Tibial nerve (tissue), 4 donors: ENCODE measurements at places on chromosomes 7 and 10. TPM values are rescaled to one million over a fixed set of nuclear protein-coding genes. Genes with fewer than 3 reads are reported as not detected.

CYP3A7 gene
- not detected for total RNA-seq

RSPH10B gene
- not detected for total RNA-seq

OR6B1 gene
- total RNA-seq, result not detected

NPFFR1 gene
- 1.8 TPM for total RNA-seq

DNA sequence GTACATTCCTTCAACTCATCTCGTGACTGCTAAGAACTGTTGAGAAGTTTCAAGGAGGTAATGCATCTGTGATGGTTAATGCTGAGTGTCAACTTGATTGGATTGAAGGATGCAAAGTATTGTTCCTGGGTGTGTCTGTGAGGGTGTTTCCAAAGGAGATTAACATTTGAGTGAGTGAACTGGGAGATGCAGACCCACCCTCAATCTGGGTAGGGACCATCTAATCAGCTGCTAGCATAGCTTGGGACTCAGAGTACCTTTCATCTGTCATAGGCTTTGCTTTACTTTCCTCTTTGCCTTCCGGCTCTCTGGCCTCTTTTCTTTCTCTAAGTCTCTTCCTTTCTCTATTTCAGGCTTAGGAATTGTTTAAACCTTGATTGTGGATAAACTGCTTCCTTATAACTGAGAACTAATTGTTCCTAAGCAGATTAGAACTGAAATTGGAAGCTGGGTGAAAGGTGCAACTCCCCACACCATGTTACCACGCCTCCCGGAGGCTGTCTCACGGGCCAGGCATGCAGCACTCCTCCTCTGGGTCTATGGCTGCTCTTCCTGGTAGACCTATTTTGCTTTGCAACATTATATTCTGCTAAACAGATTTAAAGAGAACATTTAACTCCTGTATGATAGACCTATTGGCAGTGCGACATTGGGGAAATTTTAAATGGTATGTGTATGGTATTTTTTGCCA is 298.2 kb downstream of the CCSER2 start:
- DNase-seq, result no peak

DNA sequence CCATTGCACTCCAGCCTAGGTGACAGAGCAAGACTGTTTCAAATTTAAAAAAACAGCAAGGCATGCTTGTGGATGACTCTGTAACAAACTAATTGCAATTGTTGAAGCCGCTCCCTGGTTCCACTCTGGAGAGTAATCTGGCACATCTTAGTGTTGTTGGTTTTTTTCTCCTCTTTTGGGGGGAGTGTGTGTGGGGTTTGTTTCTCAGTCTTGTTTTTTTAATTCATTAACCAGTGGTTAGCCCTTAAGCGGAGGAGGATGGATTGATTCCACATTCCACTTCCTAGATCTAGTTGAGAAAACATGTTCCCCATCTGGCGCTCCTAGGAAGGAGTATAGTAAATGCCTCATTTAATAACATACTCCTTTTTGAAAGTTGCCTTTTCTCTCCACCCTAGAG is 8.6 kb upstream of the ZNF713 start:
- no peak for DNase-seq

- no peak for DNase-seq
These were observed 10.6 kb downstream of the OR2F1 start for GRCh38 chr7:143965280-143965679.

GRCh38 chr10:132892004-132892403 is 50.4 kb downstream of the CFAP46 start:
- no peak for DNase-seq

- no peak for DNase-seq
These were observed 147.2 kb upstream of the PFKP start for GRCh38 chr10:2920168-2920567.

- no peak for DNase-seq
These were observed 102.9 kb downstream of the ZNF438 start for GRCh38 chr10:30928742-30929141.

DNA sequence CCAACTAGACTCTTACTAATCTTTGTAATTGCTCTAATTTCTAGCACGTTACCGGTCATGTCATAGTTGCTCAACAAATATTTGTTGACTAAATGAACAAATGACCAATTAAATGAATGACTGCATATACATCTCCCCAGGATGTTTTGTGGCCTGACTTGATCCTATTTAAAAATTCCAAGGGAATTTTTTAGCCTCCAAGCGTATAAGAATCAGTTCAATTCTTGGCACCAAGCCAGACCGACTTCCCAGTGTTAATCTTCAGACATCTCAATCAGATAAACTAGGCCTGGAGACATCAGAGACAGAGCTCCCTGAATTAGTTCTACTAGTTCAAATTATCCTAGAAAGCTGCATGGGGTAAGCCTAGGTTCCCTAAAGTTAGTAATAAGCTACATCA is 96.0 kb downstream of the GSAP start:
- DNase-seq, result no peak

DNA sequence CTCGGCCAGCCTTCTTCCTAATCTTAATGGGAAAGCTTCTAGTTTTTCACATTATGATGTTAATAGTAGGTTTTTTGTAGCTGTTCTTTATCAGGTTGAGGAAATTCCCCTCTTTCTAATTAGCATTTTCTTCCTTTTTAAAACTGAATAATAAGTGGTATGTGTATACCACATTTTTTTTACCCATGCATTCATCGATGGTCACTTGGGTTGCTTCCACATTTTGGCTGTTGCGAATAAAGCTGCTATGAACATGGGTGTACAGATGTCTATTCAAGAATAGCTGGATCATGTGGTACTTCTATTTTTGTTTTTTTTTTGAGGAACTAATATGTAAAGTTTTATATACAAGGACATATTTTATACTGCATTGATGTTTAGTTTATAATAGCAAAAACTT is 44.3 kb downstream of the NRF1 start:
- DNase-seq, result no peak

- no peak for DNase-seq
These were observed 35.5 kb upstream of the WASL start for GRCh38 chr7:123784263-123784662.

DNA sequence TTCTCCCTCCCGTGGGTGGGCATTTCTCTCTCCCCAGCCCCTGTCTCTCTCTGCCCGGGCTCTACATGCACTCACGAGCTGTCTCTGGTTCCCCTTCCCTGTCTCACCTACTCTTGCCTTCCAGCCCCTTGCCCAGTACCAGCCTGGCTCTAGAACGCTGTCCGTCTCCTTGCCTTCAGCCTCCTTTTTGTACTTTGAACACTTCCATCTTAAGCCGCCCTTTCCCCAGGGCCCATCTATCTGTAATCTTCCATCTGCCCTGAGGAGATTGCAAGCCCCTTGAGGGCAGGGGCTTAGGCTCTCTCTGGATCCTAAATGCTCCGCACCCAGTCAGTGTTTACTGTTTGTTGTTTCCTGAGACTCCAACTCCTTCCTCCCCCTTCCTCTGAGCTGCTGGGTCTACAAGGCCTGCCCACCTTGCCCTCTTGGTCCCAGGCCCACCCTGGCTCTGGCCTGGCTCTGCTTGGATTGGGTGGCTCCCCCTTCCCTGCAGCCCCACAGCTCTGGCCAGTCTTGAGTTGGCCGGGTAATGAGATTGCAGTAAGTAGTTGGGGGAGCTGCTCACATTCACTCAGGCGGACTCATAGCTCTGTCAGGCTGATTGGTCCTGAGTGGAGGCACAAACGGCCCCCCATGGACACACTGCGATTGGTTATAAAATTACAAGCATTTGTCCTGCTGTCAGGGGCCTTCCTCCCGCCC is 28.3 kb downstream of the POLL start:
- DNase-seq, result no peak

- DNase-seq, result no peak
These were observed 191.6 kb downstream of the LSM5 start for GRCh38 chr7:32298408-32299132.

DNA sequence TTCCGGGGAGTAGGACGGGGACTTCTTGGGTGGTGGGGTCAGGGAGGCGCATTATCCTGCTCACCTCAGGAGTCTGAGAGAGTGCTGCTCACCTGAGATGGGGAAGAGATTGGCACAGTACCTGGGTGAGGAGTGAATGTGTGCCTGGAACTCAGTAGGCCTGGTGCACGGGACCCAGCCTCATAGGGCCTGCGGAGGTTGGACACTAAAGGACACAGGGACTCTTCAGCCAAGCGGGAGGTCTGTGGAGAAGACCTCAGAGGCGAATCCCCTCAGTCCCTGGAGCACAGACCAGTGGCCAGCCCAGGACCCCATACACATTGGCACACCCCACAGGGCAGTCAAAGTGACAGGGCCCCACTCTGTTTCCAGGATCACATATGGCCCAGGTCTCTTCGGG is 73.2 kb downstream of the OAT start:
- no peak for DNase-seq

DNA sequence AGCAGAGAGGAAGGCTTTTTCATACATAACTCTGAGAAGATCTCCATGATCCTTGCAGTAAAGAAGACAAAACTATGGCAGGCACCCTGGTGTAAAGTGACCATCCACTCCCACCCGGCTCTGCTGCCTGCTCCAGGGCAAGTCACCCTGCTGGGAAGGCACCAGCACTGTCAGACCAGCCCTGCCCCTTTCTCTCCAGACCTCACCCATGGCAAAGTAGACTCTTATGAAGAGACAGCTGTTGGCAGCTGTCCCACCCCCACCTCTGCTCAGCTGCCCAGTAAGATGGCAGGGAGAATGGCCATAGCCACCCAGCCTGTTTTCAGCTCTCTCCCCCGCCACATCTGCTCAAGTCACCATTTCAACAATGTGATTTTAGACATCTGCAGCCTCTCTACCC is 8.6 kb upstream of the ZMIZ2 start:
- no peak for DNase-seq

- DNase-seq, result no peak
These were observed 1.0 kb upstream of the PILRA start for GRCh38 chr7:100372256-100372655.

GRCh38 chr7:154438571-154439367 is 386.6 kb downstream of the DPP6 start:
- no peak for DNase-seq
